Parietal lobe (tissue), 2 donors: ENCODE measurements at places on chromosomes 11 and 22. TPM values are rescaled to one million over a fixed set of nuclear protein-coding genes. Genes with fewer than 3 reads are reported as not detected.

Gene C22orf15
- not detected for total RNA-seq

Gene LRRC32
- 1.3 TPM for total RNA-seq

Gene DRD4
- 0.31 TPM for total RNA-seq

Gene ANO9
- total RNA-seq: not detected

Gene FOLR1
- total RNA-seq: not detected

Gene SMCO4
- total RNA-seq: 4.4 TPM

Gene ESAM
- total RNA-seq: 4.4 TPM

Gene TRIM48
- total RNA-seq: not detected

Gene MMP12
- not detected for total RNA-seq

Gene KCNJ1
- not detected for total RNA-seq

Gene XKR3
- not detected for total RNA-seq

Gene LARGE1
- total RNA-seq: 56.0 TPM

Gene TRPM5
- total RNA-seq: not detected

Gene SAA2
- total RNA-seq: not detected

Gene BTBD18
- not detected for total RNA-seq

Gene MOGAT2
- not detected for total RNA-seq

Gene KRTAP5-11
- total RNA-seq: not detected

Gene TRIM6
- total RNA-seq: 0.31 TPM

Gene SAA1
- not detected for total RNA-seq

Gene CDON
- 72.9 TPM for total RNA-seq

Gene GAL3ST1
- 1.6 TPM for total RNA-seq

Gene NNMT
- total RNA-seq: 2.8 TPM

Gene GPHA2
- total RNA-seq: not detected

Gene RIC3
- total RNA-seq: 61.0 TPM

Gene AMOTL1
- total RNA-seq: 52.3 TPM
